Dorsolateral prefrontal cortex (tissue), 122 donors: ENCODE measurements at places on chromosomes 6 and 20.

DNA sequence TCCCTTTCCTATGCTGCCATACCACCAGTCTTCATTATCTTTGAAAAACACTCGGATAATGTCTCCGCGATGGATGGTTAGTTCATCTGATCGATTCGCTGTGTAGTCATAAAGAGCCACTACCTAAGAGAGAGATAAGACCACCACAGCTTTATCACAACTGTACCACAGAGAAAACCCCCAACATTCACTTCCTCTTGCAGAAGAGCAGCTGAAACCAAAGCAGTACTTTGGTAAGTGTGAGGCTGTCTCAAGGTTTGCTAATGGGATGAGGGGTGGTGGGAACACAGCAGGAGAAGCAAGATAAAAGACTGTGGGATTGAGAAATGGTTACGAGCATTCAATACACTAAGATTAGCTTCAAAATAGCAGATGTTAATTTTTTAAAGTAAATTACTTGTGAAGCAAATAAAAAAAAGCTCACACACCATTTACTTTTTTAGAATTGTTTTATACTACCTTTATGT, 142.1 kb downstream of the MYB start:
- DNase-seq: no peak

GRCh38 chr6:41161380-41161779, 1.5 kb downstream of the TREM2 start:
- DNase-seq: no peak

DNA sequence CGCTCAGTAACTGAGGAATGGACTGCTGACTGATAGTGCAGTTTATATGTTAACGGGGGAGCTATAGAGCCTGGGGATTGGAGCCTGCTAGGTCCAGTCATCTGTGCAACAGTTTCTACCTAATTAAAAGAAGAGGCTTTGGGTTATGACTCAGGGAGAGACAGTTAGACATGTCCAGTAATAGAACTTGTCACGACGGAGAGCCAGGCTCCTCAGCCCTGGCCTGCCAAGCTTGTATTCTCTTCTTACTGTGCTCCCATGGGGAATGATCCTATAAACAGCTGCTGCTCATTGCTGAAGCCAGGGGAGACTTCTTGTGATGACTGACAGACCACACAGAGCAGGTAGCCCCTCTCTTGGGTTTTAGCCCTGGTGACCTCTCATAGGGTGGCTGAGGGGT, 69.3 kb downstream of the SYNJ2 start:
- DNase-seq: peak; percentile 5

- no peak for DNase-seq
Observed at GRCh38 chr20:25270829-25271251, 23.0 kb downstream of the PYGB start.

DNA sequence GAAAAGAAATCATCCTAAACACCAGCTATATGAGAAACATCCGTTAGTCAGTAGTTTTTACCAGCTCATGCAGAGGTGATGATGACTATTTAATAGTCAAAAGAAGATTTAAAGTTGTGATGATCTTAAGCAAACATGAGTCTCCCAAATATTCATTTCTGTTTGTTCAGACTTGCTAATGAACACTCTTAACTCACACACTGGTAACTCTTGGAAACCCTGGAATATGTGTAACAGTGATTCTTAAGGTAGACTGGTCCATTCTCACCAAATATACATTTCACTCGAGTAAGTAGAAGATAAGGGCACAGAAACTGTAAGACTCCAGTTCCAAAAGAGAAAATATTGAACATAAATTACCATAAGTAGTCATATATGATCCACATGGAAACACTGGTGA, 29.1 kb downstream of the RSPO3 start:
- no peak for DNase-seq

- DNase-seq: no peak
Observed at GRCh38 chr6:108563292-108563691, 2.6 kb downstream of the FOXO3 start.

- no peak for DNase-seq
Observed at GRCh38 chr20:48364688-48365421, 462.9 kb downstream of the PREX1 start.

DNA sequence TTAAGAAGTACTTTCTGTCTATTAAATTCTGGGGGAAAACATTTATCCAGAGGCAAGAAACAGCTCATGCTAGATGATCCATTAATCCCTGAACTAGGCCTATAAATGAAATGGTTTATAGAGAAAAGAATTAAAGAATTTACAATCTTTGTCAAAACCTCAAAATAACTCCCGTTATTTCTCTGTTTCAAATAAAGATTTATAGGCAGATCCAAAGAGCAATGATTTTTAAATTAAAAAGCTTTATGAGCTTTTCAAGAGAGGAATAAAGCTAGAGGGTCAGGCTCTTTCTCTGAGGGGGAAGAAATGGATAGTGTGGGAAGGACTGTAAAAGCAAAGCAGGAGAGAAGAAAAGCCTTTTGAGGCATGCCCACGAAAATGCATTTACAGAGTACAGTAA, 82.5 kb upstream of the OGFRL1 start:
- no peak for DNase-seq

GRCh38 chr6:84273048-84273809, 45.8 kb upstream of the CEP162 start:
- no peak for DNase-seq

- no peak for DNase-seq
Observed at GRCh38 chr6:170433163-170434116, 119.7 kb downstream of the PSMB1 start.

GRCh38 chr6:15956205-15957106, 172.4 kb upstream of the MYLIP start:
- no peak for DNase-seq

DNA sequence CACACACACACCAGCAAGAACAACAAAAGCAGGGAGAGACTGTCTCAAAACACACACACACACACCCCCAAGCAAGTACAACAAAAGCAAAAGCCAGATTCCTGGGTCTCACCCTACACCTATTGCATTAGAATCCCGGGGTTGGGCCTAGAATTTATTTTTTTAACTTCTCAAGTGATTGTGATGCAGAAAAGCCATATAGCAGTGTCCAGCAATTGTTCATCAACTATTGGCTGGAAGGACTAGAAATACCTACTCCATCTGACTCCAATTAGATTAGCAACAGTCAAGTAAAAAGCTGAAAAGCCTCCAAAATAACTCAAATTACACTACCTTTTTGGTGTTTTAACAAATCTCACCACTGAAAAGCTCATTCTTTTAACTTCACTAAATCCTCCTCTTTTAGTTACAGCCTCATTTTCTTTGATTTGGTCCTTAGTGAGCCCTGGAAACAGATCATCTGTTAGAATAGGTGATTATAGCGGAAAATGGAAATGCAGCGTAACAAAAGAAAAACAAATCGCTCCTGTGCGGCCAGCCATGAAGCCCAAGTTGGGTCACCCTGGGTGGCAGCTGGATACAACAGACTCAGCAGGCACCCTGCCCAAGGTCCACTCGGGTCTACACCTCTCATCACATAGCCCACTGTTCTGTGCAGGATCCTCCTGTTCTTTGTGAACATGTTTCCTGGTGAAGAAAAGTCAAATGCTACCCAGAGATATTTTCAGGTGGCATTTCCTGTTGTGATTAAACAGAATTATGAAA, 38.7 kb downstream of the STAU1 start:
- DNase-seq: no peak

DNA sequence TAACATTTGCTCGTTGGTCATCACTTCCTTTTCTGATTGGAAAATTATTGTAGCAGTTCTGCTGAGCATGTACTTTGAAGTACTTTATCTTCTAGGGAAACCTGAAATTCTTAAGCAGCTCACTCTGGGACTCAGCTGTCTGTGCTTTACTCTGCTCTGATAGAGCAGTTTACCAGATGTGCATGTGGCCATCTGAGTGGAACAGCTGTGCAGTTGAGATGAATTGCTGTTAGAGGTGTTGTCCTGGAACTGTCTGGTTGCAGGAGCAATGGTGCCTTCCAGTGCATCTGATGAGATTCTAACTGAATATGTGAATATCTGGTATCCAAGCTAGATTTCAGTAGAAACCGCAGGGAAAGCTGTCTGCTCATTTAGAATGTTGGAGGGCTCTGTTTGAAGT, 27.2 kb downstream of the PANK2 start:
- DNase-seq: no peak

DNA sequence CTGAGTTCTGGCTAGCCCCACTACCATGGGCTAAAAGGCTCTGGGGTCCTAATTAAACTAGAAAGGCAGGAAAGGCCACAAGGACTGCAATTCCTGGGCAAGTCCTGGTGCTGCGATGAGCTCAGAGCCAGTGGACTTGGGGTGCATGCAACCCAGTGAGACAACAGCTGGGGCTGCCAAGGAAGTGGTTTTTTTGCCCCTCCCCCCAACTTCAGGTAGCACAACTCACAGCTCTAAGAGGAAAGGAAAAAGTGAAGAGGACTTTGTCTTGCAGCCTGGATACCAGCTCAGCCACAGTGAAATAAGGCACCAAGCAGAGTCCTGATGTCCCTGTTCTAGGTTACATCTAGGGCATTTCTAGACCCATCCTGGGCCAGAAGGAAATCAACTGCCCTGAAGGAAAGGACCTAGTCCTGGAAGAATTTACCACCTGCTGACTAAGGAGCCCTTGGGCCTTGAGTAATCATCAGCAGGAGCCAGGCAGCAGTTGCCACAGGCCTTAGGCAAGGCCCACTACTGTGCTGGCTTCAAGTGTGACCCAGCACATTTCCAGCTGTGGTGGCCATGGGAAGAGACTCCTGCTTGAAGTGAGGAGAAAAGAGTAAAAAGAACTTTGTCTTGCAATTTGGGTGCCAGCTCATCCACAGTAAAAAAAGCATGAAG, 358.4 kb downstream of the BTBD3 start:
- no peak for DNase-seq

GRCh38 chr20:39960522-39961428, 728.3 kb downstream of the MAFB start:
- no peak for DNase-seq

DNA sequence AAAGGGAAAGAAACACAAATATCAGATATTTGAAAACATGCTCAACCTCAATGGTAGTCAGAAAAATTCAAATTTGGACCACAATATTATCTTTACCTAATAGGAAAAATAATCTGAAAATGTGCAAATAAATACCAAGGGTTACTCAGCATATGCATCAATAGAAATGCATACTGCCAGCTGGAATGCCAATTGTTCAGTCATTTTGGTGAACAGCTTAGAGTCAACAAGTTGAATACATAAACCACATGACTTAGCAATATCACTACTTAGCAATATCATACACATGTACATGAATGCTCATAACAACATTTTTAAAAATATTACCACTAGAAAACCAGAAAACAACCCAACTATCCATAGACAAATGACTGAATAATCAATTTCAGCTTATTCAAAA, 212.7 kb downstream of the PTPRK start:
- DNase-seq: no peak

DNA sequence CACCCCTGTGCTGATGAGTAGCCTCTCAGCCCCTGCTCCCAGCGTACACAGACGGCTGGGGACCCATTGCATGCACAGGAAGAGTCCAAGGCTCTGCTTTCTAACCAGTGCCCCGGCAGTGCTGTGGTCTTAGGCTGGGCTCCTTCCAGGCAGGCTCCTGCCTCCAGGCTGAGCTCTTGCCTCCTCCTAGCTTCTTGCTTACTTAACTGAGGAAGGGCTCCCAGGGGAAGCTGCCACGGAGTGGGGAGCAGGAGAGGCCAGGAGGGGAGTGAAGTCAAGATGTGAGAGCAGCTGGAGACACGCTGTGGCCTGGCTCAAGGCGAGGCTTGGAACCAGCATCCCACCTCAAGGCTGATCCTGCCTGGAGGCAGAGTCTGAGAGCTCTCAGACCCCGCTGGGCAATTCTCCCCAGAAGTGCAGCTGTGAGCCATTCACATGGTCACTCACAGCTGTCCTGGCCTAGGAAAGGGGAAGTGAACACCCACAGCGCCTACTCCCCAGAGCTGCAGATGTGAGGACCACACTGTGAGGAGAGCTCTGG, 141.0 kb downstream of the TBXT start:
- no peak for DNase-seq

GRCh38 chr20:23586735-23587525, 18.6 kb upstream of the CST9L start:
- no peak for DNase-seq

- no peak for DNase-seq
Observed at GRCh38 chr6:109762166-109762565, 71.1 kb downstream of the FIG4 start.

- no peak for DNase-seq
Observed at GRCh38 chr6:12230523-12230922, 59.6 kb upstream of the EDN1 start.

DNA sequence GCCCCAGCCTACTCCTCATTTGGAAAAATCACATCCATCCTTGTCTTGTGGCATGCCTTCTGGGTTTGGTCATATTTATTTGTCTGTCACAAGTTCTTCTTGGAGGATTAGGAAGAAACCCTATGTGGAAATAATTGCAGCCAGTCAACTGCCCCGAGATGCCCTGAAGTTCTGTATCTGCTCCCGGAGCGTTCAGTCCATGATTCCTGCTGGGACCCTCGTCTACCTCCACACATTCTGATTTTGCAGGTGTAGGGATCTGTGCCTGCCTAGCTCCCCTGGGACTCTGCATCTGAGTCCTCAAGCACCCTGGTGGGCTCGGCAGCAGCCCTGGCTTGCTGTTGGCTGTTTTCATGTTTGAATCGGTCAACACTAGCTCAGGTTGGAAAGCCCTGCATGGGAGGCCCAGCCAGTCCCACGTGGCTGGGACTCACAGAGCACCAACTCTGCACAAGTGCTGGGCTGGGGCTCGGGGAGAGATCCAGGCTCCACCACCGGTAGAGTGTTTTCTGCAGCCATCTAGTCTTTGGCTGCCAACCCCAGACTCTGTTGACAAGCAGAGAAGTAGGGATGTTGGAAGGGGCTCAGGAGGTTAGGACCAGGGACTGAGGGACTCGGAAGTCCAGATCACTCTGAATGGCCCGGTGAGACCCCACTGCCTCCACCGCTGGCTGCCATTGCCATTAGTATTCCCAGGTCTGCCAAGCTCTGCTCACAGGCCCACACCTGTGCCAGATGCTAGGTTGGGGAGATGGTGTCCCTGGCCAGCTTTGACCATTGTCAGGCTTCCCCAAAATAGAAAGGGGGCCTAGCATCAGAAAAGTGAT, 183.5 kb upstream of the CST7 start:
- DNase-seq: no peak

DNA sequence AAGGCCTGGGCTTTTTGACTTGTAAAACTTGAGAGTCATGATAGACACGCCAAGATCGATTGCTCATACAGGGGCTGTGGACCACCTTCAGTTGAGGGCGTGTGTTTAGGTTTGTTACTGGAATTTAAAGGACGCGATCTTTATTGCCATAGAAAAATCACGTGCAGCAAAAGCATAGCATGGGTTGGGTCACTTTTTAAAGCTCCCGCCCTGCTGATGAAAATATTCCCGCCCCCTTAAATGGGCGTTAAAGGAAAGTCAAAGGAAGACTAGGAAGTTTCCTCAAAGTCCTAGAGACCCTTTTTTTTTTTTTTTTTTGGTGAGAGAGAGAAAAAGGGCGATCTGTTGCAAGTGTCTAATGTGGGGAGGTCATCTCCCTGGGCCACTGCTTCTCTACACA, 23.1 kb downstream of the TFAP2A start:
- no peak for DNase-seq

GRCh38 chr6:138654715-138655634, 118.6 kb upstream of the CCDC28A start:
- no peak for DNase-seq

- no peak for DNase-seq
Observed at GRCh38 chr6:34151321-34152041, 5.6 kb upstream of the GRM4 start.
